ACHN (cell line): ENCODE measurements at places on chromosomes 6 and 20.

DNA sequence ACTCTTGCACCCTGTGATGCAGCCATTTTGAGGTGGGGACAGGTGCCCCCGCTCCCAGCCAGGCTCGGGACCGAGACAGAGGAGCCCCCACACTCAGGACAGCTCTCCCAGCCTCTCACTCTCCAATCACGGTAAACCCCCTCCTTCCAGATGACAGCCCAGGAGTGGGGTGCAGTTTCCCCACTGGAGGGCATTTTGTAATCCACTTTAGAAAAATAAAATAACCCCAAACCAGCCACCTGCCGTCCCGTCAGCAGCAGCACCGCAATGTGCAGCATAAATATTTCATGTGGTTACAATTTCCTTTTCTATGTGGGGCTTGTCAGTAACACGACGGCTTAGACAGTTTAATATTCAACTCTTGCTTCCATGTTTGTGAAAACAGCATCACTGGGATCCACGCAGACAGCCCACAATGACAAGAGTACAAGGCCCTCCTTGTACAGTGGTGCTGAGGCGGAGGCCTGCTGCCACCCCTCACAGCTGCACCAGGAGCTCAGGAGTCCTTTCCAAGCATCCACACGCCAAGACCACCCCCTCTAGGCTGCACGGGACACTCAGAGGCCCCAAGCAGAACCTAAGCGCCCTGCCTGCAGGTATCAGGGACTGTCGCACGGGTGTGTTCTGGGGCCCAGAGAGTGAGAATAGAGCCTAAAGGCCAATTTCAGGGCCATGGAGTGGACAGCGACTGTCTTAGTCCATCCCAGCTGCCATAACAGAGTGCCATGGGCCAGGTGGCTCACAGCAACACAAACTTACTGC lies 116.7 kb downstream of the JPH2 start:
- DNase-seq, result no peak

GRCh38 chr20:821046-821730 lies 12.3 kb upstream of the FAM110A start:
- DNase-seq, result no peak

DNA sequence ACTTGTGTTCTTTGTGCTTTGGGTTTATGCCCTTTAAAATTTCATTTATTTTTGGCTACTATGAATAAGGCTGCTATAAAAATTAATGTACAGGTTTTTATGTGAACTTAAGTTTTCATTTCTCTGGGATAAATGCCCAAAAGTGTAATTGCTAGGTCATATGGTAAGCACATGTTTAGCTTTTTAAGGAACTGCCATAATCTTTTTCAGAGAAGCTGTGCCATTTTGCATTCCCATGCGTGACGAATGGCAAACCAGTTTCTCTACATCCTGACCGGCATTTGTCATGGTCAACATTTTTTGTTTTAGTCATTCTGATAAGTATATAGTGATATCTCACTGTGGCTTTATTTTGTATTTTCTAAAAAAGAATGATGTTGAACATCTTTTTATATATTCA lies 236.0 kb upstream of the SGK1 start:
- DNase-seq, result no peak

- no peak for DNase-seq
Observed at GRCh38 chr6:373773-374724, 17.5 kb upstream of the IRF4 start.

GRCh38 chr6:117481278-117481925 lies 1.1 kb upstream of the DCBLD1 start:
- DNase-seq, result no peak

DNA sequence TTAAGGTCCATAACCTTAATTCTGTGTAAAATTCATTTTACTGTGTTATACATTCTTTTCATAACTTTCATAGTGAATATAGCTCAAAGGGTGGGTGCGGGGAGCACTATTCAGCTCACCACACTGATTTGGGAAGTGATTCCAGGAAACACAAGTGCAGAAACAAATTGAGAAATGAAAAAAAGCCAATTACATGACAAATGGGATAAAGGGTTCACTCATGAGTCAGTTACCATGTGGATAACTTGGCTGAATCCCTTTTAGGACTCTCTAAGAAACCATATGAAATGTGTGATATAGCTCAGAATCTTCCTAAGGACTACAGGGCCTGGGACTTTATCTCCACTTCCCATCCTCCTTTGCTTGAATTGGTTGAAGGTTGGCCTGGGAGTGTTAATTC lies 3.1 kb upstream of the BTN2A1 start:
- DNase-seq, result no peak

DNA sequence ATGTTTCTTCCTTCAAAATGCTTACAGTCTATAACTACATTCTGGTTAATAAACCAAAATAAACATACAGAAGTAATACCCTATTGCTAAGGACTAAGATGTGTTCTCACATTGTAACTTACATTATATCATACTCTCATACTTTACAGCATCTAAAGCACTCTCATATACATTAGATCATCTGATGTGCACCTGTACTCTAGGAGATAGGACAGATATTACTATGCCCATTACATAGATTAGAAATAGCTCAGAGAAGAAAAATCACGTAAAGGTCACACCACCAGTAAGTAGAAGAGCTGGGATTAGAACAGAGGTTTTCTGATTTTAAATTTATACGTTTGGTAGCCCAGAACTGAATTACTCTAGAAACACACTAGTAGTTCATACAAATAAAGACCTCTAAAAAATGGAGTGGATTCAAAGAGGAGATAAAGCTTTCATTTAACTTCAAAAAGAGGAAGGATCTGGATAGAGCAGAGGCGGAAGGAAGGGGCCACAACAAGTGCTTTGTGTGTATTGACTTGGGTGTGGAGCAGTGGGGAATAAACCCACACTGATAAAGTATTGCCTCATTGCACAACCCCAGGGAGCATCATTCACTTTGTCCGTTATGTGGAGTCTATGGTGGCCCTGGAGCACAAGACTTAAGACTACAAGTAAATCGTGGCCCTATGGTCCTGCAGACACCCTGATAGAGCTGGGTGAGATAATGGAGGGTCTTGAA lies 30.9 kb downstream of the SLC2A12 start:
- DNase-seq, result no peak

GRCh38 chr6:98581705-98582104 lies 252.7 kb upstream of the POU3F2 start:
- no peak for DNase-seq

DNA sequence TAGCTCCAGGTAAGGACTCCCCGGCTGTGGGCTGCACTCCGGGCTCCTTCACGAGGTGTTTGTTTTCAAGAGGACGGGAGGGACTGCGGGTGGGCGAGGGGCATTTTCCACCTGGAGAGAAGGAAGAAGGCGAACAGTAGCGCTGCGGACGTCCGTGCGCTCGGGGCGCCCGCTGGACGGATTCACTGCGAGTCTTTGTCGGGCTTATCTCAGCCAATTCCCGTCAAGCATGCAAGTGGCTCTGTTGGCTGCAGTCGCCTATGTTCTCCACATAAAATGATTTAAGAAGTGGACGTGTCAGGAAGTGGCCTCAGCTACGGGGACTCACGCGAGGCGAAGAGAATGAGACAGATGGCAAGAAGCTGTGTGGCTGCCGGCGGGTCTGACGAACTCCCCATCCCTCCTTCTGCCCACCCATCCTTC lies 332 bp downstream of the GRIK2 start:
- DNase-seq, result no peak

- no peak for DNase-seq
Observed at GRCh38 chr6:15842727-15843117, 179.9 kb upstream of the DTNBP1 start.

- DNase-seq, result no peak
Observed at GRCh38 chr6:160430751-160431150, 82.6 kb downstream of the SLC22A3 start.

DNA sequence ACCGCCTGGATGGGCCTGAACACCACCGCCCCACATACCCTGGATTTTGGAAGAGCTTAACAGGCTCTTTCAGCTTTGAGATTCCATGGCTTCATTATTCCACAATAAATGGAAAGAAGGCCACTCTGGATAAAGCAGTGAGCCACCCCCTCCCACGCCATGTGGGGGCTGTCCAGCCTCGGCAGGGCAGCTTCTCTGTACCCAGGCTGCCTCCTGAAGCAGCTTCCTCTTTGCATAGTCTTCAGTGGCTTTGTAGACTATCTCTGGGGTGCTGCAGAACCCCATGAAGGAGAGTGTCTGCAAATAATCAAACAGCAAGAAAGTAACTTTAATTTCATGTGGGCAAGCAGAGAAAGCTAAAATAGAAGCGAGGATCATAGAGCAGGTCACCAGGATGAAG lies 96.6 kb upstream of the NXT1 start:
- no peak for DNase-seq

GRCh38 chr6:16949716-16950115 lies 152.1 kb upstream of the STMND1 start:
- no peak for DNase-seq

DNA sequence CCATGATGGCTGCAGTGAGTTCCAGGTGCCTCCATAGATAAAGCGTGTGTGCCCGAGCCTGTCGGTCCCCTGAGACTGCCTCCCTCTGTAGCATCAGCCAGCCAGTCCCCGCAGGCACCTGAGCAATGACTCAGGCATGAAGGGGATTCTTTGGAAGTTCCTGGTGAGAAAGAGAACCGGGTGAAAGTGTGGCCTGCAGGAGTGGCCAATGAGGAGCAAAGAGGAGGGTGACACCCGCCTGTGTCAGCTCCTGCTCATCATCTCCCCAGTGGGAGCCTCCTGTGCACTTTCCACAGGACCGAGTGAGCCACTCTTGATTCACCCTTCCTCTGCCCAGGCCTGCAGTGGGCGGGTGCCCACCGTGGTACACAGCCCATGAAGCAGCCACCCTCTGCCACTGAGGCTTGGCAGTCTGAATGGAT lies 71.2 kb upstream of the PTPN1 start:
- DNase-seq, result peak; percentile 80

DNA sequence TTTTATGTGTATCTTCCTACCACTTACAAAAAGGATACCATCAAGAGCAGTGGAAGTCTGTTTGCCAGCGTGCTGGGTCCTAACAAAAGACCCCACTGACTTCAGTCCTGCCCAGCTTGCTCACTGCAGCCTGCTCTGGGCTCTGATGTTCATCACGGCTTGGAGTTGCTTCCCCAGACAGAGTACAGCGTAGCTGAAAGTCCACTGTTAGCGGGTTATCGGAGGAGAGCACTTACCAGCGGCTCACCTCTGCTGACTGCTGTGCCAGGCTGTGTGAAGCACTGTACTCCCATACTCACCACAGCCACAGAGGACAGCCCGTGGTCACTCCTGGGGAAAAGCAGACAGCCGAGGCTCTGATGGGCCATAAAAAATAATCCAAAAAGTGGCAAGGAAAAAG lies 40.2 kb downstream of the CTCFL start:
- no peak for DNase-seq

DNA sequence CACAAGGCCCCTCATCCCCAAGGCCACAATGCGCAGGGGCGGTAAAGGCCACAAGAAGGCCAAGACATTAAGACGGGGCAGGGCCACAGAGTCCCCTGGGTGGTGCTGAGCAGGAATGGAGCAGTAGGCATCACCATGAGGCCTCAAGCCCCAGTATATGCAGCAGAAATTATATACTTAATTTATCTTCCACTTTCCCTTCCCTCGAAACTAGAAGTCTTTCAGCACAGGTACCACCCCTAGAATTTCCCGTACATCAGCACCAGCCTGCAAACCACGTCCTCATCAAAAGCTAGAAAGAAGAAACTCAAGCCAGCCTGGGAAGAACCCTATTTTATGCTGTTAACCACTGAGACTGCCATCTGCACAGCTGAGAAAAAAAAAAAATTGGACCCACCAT lies 89.4 kb downstream of the PLG start:
- no peak for DNase-seq

DNA sequence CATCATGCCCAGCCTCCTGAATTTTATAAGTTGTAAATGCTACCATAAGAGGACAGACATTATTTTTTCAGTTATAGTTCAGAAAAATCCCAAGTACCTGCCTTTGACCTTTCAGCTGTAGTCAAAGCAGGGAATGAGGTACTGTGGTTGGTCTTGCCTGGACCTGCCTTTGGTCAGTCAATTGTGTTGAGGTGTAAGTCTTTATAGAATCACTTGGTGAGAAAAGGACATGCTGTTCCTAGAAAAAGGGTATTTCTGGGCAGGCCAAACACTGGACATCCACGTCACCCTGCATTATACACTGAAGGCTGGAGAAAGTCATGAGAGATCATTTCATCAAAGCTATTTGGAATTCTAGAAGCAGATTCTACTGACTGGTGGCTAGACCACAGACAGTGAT lies 40.3 kb downstream of the PEX7 start:
- DNase-seq, result no peak

GRCh38 chr20:18802012-18802634 lies 11.5 kb upstream of the SCP2D1 start:
- no peak for DNase-seq

GRCh38 chr6:16759181-16759645 lies 2.0 kb downstream of the ATXN1 start:
- DNase-seq, result no peak

DNA sequence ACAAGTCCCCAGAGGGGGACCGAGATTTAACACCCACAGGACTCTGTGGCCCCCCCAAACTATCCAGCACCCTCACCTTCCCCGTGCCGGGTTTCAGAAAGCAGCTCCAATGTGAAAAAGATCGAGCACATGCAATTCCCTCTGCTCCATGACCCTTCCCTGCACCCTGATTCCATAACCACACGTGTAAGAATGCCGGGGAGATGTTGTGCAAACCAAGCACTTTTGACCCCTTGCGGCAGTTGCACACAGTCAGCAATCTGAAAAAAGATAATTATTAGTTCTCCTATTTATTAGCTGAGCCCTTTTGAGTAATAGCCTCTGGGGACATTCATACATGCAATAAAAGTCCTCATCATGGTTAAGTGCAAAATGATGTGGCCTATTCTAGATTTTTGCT lies 13.0 kb downstream of the FOXQ1 start:
- no peak for DNase-seq

DNA sequence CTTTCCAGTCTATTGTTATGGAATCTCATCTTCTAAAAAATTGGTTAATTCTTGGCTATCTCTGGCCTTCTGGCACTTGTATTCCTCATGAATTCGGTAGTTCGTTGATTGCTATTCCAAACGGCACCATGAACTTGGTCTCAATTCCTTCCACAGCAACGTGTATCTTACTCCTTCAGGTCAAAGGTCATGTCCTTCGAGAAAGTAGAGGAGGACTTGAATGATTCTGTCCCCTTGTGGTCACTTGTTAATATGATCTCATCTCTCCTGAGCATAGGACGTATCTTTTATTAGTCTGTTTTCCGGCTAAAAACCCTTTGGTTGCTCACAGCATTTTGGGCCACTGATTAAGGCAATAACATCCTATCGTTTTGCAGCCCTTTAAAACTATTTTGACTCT lies 9.4 kb downstream of the TLDC2 start:
- DNase-seq, result no peak

GRCh38 chr6:162019349-162019748 lies 708.2 kb downstream of the PRKN start:
- no peak for DNase-seq

DNA sequence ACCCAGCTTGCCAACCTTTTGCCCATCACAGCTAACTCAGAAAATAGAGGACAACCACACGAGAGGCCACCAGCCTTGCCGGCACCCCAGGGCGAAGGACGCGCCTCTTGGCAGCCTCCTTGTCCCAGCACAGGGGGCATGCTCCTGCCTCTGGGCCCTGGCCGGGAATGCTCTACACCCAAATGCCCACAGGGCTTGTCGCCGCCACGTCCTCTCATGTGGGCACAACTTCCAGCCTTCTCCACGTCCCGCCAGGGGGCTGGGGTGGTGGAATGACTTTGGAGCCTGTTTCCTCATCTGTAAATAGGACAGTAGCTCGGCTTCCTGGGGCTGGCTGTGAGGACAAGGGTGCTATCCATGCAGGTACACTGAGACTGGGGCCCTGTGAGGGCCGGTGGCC lies 152.4 kb upstream of the MLN start:
- DNase-seq, result no peak

GRCh38 chr6:156598071-156598854 lies 178.9 kb upstream of the ARID1B start:
- DNase-seq, result no peak

GRCh38 chr6:75497994-75498393 lies 4.4 kb upstream of the FILIP1 start:
- no peak for DNase-seq
